ENCODE measurements at places on chromosomes 2 and 18. TPM values are rescaled to one million over a fixed set of nuclear protein-coding genes. Genes with fewer than 3 reads are reported as not detected.

The CDH20 gene
- total RNA-seq: 0.63 TPM

The BOLL gene
- total RNA-seq: not detected

The PLB1 gene
- total RNA-seq: not detected

The SCTR gene
- not detected for total RNA-seq

The FHL2 gene
- 3.8 TPM for total RNA-seq
